Right lobe of liver (tissue), 6 donors: ENCODE measurements at places on chromosomes 16 and 17. TPM values are rescaled to one million over a fixed set of nuclear protein-coding genes. Genes with fewer than 3 reads are reported as not detected.

GRCh38 chr16:76879420-76879819, 311.6 kb upstream of the MON1B start:
- no peaks in the 10 kb centered on the region for H3K36me3 ChIP-seq
- no peak overlapping the region for H3K4me3 ChIP-seq
- H3K27ac ChIP-seq, result peak overlapping the region; percentile 28
- no peak for DNase-seq
- no peaks in the 10 kb centered on the region for H3K4me1 ChIP-seq
- no peaks in the 10 kb centered on the region for H3K27me3 ChIP-seq

DNA sequence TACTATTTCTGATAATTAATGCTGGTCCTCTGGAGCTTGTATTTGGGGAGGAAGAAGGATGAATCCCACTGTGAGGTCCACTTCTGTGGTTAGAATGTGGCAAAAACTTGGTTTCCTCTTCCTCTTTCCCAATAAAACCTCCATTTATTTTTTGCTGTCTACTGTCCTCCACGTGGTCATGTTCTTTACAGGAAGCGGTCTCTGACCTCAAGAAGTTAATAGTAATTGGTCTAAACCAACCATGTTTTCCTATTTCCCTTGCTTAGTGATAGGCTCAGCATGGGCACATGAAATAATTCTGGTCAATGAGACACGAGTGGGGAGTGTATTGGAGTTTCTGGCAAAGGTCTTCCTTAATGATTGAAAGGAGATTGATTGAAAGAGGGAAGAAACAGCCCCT, 33.9 kb downstream of the CHP2 start:
- H3K36me3 ChIP-seq, result no peaks in the 10 kb centered on the region
- no peak overlapping the region for H3K4me3 ChIP-seq
- no peak for DNase-seq
- no peak overlapping the region for H3K27ac ChIP-seq

- no peaks in the 10 kb centered on the region for H3K36me3 ChIP-seq
- H3K4me1 ChIP-seq, result no peaks in the 10 kb centered on the region
- no peak overlapping the region for H3K27ac ChIP-seq
- H3K27me3 ChIP-seq, result no peaks in the 10 kb centered on the region
These were observed 287.3 kb downstream of the WWOX start for GRCh38 chr16:78386557-78387324.

DNA sequence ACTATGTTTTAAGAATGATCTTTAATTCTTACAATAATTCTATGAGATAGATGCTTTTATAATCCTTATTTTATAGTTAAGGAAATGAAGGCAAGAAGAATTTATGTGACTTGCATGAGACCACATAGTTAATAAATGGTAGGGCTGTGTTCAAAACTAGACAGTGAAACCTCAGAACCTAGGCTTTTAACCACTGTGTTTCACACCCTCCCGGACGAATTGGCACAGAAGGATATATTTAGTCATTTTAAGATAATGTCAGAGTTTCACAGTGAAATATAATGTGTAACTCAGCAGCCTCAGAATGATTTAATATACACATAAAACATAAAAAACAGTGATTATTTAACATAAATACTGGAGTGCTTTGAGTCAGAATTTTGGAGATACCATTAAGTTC, 57.0 kb downstream of the NSRP1 start:
- H3K36me3 ChIP-seq, result no peaks in the 10 kb centered on the region
- no peaks in the 10 kb centered on the region for H3K4me1 ChIP-seq
- H3K27me3 ChIP-seq, result no peaks in the 10 kb centered on the region
- DNase-seq, result no peak

GRCh38 chr17:73157521-73157890, 7.3 kb upstream of the SSTR2 start:
- no peak overlapping the region for H3K27ac ChIP-seq
- no peaks in the 10 kb centered on the region for H3K27me3 ChIP-seq
- no peaks in the 10 kb centered on the region for H3K4me1 ChIP-seq
- no peak overlapping the region for H3K4me3 ChIP-seq
- no peak for DNase-seq

- H3K27ac ChIP-seq, result no peak overlapping the region
- H3K27me3 ChIP-seq, result no peaks in the 10 kb centered on the region
- no peaks in the 10 kb centered on the region for H3K4me1 ChIP-seq
- H3K4me3 ChIP-seq, result no peak overlapping the region
These were observed 29.1 kb downstream of the CDH13 start for GRCh38 chr16:82655720-82656490.

GRCh38 chr17:47867813-47868533, 17.0 kb upstream of the SP6 start:
- no peak overlapping the region for H3K27ac ChIP-seq
- no peak overlapping the region for H3K4me3 ChIP-seq
- no peak for DNase-seq
- H3K27me3 ChIP-seq, result no peaks in the 10 kb centered on the region

DNA sequence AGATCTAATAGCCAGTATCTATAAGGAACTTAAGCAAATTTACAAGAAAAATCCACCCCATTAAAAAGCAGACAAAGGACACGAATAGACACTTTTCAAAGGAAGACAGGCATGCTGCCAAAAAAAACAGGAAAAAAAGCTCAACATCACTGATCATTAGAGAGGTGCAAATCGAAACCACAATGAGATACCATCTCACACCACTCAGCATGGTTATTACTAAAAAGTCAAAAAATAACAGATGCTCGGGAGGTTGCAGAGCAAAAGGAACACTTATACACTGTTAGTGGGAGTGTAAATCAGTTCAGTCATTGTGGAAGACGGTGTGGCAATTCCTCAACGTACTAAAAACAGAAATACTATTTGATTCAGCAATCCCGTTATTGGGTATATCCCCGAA, 9.6 kb downstream of the STX8 start:
- no peaks in the 10 kb centered on the region for H3K27me3 ChIP-seq
- peaks cover 17% of the 10 kb centered on the region for H3K36me3 ChIP-seq
- no peaks in the 10 kb centered on the region for H3K4me1 ChIP-seq
- no peak for DNase-seq

- H3K4me3 ChIP-seq, result no peak overlapping the region
- no peaks in the 10 kb centered on the region for H3K36me3 ChIP-seq
- H3K27ac ChIP-seq, result no peak overlapping the region
- no peaks in the 10 kb centered on the region for H3K4me1 ChIP-seq
- no peaks in the 10 kb centered on the region for H3K27me3 ChIP-seq
- no peak for DNase-seq
These were observed 5.7 kb upstream of the ATXN1L start for GRCh38 chr16:71840052-71840451.

DNA sequence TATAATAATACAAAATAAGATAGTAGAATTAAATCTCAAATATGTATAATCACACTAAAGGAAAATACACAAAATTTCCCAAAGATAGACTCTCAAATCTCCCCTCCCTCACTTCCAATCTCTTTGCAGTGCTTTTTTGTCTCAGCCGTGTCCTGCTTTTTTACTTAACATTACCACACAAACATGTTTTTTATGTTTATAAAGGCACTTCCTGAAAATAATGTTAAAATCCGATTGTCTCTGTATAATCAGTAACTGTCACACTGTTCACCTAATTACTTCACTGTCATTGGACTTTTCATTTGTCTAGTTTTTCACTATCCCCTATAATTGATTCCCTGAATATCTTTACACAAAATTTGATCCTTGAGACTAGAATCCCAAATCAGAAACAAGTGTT, 38.2 kb upstream of the ALDH3A2 start:
- H3K4me3 ChIP-seq, result no peak overlapping the region
- H3K27ac ChIP-seq, result no peak overlapping the region
- no peaks in the 10 kb centered on the region for H3K4me1 ChIP-seq
- no peaks in the 10 kb centered on the region for H3K36me3 ChIP-seq
- H3K27me3 ChIP-seq, result no peaks in the 10 kb centered on the region

GRCh38 chr17:64216338-64217248, 46.5 kb downstream of the TEX2 start:
- H3K27me3 ChIP-seq, result no peaks in the 10 kb centered on the region
- peak overlapping the region; percentile 23 for H3K27ac ChIP-seq
- no peaks in the 10 kb centered on the region for H3K36me3 ChIP-seq
- H3K4me3 ChIP-seq, result no peak overlapping the region
- DNase-seq, result peak; percentile 69
- H3K4me1 ChIP-seq, result peaks cover 19% of the 10 kb centered on the region

DNA sequence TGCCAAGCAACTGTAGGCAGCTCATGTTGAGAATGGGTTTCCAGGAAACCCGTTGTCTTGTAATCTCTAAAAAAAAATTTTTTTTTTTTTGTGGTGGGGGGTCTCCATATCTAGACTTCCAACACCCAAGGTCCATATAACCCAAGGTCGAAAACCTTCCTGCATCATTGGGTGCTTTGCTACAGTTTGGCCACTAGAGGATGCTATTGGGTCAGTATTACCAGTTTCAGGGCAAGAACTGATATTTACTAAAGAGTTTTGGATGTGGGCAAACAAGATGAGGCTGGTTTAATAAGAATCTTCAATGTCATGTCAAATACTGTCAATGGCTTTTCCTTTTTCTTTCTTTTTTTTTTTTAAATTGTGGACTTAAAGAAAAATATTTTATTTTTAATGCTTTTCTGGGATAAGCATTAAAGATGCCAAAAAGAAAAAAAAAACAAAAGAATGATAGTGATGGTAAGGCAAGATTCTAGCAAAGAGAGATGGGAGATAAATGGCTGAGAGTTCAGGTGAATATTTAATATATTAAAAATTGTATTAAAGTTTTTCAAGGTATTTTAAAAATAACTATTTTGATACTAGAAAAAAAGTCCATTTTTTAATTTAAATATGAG, 62.2 kb downstream of the DHRS7C start:
- no peaks in the 10 kb centered on the region for H3K4me1 ChIP-seq
- H3K27ac ChIP-seq, result no peak overlapping the region
- H3K27me3 ChIP-seq, result no peaks in the 10 kb centered on the region

DNA sequence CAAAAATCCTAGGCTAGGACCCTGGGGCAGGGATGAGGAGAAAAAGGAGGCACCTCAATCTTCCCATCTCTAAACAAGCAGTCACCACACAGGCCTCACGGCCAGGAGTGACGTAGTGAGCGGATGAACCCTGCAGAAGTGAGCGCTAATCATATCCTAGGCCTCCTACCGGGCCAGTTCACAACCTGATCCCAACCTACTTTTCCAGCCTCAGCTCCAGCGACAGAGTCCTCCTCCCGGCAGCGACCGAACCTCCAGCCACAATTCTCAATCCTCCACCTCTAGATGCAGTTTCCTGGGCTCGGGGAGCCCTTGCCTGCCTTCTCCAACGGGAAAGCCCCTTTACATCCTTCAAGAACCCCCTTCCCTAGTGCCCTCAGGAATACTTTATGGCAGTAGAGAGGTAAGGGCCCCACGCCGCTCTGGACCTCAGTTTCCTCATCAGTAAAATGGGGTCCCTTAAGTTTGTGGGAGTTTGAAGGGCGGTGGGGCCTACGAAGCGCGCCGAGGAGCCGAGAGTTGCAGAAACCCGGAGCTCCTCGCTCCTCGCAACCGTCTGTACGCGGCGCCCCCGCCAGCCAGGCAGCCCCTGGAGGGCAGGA, 1.4 kb downstream of the ZNF668 start:
- H3K4me3 ChIP-seq, result peak overlapping the region; percentile 98
- DNase-seq, result no peak
- H3K36me3 ChIP-seq, result peaks cover 2% of the 10 kb centered on the region
- H3K4me1 ChIP-seq, result peaks cover 17% of the 10 kb centered on the region

DNA sequence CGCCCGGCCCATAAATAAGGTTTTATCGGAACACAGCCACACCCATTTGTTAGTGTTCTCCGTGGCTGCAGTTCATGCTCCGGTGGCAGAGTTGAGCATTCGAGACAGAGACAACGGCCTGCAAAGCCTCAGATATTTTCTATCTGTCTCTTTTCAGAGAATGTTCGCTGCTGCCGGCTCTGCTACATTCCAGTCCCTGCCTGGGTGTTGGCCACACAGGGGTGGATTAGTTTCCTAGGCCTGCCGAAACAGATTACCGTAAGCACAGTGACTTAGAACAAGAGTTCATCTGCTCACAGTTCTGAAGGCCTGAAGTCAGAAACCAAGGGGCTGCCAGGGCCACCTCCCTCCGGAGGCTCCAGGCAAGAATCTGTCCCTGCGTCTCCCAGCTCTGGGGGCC, 19.1 kb upstream of the GSG1L start:
- H3K27me3 ChIP-seq, result no peaks in the 10 kb centered on the region
- no peaks in the 10 kb centered on the region for H3K4me1 ChIP-seq
- H3K4me3 ChIP-seq, result no peak overlapping the region
- no peaks in the 10 kb centered on the region for H3K36me3 ChIP-seq
- H3K27ac ChIP-seq, result no peak overlapping the region

DNA sequence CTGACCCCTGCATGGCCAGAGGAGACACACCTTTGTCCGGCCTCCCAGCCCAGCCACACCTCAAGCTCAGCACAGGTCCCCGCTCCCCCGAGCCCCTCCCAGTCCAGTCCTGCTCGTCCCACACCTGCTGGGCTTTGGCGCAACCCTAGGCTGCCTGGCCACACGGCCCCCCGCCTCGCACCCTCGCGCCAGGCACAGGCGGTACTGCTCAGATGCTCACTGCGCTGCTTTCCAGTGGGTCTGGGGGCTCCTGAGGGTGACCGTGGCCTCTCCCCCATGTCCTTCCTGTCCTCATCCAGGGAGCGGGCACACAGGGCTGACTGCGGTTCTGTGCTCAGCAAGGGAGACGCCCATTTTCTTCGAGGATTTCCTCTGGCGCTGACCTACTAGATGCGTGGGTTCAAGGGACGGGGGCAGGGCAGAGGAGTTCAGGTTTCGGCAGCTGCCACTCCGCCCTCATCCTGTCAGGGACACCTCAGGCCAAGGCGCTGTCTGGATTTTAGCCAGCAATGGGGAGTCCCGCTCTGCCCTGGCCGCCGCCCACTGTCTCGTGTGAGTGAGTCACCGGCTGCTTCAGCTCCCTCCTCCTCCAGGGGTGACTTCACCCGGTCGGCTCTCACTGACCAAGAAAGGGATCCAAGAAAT, 118.0 kb upstream of the ZNF469 start:
- H3K27ac ChIP-seq, result no peak overlapping the region
- DNase-seq, result peak; percentile 84
- no peak overlapping the region for H3K4me3 ChIP-seq
- no peaks in the 10 kb centered on the region for H3K4me1 ChIP-seq

DNA sequence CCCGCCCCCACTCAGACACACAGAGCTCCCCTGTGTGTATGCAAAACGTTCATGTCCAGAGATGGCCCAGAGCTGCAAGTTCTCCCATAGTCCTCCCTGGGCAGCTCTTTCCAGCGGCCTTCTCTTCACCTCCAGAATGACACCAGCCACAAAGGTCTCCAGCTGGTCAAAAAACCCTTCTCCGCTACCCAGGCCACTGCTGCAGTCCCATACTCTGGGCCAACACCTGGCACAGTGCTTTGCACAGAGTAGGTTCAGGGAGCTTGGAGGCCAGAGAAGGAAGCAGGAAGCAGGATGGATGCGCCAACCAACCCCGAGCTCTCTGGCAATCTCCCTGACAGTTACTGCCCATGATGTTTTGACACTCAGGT, 1.1 kb upstream of the STAT5B start:
- no peak overlapping the region for H3K4me3 ChIP-seq
- DNase-seq, result no peak
- no peaks in the 10 kb centered on the region for H3K27me3 ChIP-seq
- H3K27ac ChIP-seq, result peak overlapping the region; percentile 98
- H3K4me1 ChIP-seq, result no peaks in the 10 kb centered on the region
- H3K36me3 ChIP-seq, result no peaks in the 10 kb centered on the region

GRCh38 chr17:36689089-36689667, 87.8 kb downstream of the MRM1 start:
- no peak overlapping the region for H3K27ac ChIP-seq
- H3K4me1 ChIP-seq, result no peaks in the 10 kb centered on the region
- H3K36me3 ChIP-seq, result no peaks in the 10 kb centered on the region
- no peak overlapping the region for H3K4me3 ChIP-seq
- DNase-seq, result no peak

C1QTNF8 gene
- not detected for total RNA-seq

SP2 gene
- total RNA-seq, result 3.1 TPM

KRTAP2-3 gene
- total RNA-seq, result not detected

FA2H gene
- total RNA-seq, result not detected

SSTR5 gene
- total RNA-seq, result not detected

DNAH9 gene
- not detected for total RNA-seq

GLTPD2 gene
- 63.7 TPM for total RNA-seq
